ENCODE measurements at places on chromosomes 12 and 14.

DNA sequence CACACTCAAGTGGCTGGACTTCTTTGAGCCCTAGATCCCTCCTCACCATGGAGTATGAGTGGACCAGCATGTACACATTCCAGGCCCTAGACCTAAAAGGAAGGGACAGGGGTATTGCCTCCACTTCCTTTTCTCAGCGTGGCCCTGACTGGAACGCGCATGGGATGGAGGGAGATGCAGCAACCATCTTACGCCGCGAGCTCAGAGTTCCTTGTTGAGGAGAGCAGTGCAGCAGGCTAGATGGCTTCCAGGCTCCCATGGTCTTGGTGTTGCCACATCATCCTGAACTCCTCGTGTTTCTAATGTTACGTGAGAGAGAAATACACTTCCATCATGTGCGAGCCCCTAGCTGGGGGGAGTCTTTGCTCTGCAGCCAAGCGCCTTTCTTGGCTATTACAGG, 61.8 kb upstream of the DIO3 start:
- no peak for DNase-seq

- no peak for DNase-seq
Observed at GRCh38 chr14:49966971-49967630, 74.2 kb downstream of the ARF6 start.

DNA sequence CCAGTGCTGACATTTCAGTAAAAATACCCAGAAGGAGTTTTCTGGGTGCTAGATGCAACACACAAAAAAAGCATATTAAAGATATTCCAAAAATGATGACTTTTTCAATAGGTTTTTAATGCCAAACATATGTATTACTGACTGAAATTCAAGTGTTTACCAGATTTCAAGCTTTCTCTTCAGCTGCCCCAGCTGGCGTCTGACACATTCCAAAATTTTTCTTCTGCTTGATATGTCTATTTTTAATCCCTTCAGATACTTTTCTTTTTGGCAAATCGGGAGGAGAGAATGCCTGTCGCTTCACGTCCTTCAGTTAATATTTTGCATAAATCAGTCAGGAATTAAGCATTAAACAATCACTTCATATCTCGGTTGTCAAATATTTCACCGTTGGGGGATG, 7.1 kb upstream of the CCDC60 start:
- no peak for DNase-seq

DNA sequence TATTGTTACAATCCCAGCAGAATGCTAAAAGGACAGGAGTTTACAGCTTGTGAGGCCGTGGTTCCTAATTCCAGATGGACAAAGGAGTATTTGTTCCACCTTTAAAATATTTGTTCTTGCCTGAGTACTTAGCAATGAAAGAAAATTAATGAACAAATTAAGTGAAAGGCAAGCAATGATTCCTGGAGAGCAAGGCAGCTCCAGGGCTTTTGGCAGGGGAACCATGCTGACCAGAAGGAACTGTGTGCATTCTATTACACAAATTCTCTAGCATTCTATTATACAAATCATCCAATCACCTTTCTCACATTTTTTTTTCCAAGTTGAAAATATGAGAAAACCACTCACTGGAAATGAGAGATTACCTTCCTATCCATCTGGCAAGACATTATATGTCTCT, 1.8 kb upstream of the BMAL2 start:
- no peak for DNase-seq

DNA sequence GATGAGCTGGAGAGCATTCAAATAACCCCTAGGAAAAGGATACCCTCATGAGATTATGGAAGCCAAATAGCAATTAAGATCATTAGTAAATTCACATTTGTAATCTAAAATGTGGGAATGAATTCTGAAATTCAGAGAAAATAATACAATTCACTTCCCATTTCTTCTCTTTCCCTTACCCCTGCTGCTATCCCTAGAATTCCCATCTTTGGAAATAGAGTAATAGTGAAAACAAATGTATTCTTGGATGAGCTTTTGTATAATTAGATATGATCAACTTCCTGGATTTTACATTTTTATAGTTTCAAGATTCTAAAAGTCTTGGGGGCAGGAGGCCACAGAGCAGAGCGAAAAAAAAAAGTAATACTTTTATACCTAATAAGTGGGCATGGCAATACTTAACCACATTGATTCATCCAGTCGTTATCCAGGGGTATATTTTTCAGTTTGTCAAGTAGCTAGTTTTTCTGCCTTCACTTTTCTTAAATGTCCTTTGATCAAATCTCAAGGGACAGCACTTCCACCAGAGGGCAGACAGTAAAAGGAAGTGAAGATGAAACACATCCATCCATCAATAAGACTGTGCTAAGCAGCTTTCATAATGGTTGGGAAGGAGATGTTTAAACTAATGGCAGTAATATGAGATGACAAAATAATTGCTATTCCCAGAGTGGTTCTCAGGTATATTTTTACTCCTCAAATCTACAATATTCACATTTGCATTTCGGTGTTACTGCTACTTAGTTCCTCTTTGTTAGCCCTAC, 401.3 kb downstream of the DIO2 start:
- no peak for DNase-seq

DNA sequence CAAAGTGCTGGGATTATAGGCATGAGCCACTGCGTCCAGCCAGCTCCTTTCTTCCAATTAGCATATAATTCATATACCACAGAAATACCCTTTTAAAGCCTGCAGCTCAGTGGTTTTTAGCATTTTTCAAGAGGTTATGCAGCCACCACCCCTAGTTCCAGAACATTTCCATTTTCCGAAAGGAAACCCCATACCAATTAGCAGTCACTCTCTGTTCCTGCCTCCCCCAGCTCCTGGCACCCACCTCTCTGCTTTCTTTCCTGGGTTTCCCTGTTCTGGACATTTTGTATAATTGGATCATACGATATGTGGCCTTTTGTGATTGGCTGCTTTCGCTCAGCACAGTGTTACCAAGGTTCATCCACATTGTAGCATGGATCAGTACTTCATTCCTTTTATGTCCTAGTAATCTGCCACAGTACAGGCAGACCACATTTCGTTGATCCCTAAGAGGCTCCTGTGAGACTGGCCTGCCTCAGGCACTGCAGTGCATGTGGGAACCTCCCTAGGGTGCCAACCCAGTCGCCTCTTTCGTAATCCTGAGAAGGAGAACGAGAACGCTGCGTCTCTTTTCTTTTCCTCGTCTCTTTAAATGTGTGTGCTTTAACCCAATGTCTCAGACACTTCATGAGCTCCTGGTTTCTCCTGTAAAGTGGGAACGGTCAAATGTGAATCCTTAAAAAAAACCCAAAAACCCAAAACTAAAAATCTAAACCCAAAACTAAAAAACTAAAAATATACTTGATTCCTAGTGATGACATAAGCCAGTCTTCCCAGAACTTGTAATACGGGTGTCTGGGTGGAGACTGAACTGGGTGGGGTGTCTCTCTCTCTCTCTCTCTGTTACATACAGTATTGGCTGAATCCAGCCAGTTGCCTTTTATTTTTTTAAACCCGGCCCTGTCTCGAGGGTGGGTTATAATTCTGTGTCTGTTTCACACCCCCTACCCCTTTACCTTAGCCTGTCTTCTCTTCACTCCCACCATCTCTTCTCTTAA, 14.7 kb downstream of the AACS start:
- no peak for DNase-seq

GRCh38 chr14:31927348-31927832, 149.7 kb upstream of the ARHGAP5 start:
- DNase-seq: no peak

DNA sequence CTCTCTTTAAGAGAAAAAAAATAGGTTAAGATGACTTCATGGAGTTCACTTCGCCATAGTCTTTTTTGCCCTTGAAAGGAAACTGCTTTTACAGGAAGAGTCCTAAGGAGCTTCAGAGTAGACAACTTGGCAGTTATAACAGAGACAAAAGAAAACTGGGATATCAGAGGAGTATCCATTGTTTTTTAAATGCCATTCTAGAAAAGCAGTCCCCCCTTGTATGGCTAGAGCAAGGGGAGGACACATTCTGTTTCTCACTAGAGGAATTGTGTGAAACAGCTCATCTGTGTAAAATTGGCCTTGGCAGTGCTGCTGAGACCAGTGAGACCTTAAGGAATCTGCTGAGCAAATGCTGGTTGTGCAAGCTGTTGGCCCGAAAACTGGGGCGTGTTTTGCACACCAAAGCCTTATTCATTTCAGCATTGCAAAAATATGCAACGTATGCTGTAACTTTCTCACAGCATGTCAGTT, 128.0 kb downstream of the GPR135 start:
- no peak for DNase-seq

- no peak for DNase-seq
Observed at GRCh38 chr12:39956725-39957124, 149.2 kb downstream of the SLC2A13 start.

DNA sequence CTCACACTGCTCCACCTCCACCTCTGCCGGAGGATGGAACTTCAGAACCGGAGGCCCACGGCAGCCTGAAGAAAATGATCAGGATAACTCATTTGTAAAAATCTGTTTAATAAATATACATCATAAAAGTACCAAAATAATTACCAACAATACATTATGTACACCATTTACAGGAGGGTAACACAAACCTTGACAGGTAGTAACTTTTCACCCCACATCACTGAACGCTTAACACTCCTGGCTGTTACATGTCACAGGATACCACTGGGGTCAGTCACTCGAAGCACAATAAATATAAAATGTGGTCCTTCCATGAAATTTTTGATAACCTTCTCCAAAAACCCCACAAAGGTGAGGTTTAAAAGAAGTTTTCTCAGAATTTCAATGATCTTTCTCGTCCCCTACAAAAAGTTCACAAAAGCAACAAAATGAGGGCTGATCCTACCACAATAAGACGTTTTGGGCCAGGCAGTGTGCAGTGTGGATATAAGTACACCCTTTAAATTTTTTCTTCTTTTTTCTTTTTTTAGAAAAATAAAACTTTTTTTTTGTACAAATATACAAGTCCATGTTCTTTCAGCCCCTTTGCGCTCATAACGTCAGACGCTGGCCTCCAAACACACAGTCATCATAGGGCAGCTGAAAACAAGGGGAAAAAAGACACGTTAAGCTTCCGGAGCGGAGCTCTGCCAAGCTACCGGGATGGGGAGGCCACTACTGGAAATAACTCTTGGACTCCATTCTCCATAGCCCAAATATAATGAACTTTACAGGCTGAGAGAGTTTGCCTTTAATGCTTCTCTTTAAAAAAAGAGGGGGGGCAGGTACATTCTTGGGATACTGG, 2.9 kb downstream of the NFKBIA start:
- no peak for DNase-seq

DNA sequence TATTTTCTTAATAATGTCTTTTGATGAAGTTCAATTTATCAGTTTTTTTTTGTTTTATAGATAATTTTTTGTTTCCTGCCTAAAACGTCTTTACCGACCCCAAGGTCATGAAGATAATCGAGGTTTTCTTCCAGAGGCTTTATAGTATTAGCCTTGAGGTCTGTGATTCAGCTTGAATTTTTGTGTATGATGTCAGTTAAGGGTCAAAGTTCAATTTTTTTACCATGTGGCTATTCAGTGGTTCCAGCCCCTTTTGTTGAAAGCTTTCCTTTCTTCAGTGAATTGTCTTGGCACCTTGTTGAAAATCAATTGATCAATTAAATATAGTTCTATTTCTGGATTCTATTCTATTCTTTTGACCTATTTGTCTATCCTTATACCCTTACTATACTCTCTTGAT, 3.2 kb upstream of the MGST1 start:
- DNase-seq: no peak

DNA sequence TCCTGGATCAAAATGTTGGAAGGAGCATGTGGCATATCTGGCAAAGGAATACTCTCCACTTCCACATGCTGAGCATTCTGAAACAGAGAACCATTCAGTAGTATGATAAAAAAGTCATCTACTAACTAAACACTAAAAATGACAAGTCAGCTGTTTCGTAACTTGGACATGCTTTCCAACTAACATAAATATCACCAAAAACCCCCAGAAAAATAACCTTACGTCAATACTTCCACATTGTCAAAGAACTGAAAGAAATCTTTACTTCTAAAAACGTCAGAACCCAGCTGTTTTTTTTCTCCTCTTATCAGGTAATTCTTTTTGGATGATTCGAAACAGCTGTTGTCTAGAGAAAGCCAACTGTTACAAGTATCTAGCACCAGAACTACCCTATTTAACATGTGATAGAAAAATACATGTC, 8.2 kb downstream of the WBP11 start:
- no peak for DNase-seq

DNA sequence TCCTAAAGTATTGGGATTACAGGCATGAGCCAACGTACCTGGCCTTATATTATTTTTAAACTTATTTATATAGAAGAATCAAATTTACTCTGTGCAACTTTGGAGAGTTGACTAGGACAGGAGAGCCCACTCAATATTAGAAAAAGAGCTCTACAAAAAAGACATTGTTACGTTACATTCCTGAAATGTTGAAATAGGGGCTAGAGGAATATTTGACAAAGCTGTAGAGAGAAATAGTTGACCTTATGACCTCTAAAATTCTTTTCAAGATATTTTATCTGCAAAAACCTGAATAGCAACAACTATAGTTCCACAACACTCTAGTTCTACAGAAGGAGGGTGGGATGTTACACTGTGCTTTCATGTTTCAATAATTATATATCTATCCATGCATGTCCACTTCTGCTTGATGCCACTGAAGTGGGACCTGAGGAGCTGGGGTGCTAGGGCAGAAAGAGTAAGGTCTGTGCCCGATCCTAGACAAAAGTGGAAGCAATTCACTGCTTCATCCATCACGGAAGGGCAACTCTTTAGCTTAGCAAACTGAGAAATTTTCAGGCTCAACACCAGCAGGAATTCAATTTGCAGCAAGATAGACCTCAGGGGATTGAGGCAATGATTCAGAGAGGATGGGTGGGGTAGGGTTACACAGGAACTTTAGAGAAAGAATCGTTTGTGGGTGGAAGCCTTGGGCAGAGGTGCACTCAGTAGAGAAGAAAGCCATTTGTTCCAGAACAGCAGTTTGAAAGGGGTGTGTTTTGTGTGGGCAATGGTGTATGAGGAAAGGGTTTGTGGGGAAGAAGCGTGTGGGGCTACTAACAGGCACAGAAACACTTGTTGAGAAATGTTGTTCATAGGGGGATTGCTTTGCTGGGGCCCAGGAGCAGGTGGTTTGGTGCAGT, 16.0 kb upstream of the RNASE10 start:
- DNase-seq: no peak

- no peak for DNase-seq
Observed at GRCh38 chr12:106064721-106065021, 74.1 kb downstream of the NUAK1 start.

DNA sequence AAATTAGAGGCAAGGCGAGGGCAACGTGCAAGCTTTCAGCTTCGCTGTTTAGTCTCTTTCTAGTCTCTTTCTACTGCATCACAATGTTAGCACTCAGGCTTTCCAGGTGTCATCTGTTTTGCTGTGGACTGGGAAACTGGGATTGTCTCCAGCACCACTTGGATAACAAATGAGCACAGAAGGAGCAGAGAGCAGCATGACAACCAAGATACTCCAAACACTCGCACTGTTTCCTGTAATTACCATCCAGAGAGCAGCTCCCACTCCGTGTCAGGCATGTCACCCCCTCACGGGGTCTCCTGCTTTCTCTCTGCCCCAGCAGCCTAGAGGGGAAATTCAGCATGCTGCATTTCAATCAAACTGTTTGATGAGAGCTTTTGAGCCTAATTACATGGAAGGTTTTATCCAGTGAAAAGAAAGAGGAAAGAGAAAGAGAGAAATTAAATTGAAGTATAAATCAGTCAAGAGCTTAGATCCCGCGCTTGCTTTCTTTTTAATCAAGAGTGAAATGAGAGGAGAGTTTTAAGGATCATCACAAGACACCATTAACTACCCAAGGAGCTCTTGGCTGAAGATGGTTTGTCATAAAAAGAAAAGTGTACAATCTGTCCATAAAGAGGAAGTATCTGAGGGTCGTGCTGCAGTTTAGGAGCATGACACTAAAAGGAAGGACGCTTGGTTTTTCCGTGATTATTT, 917.7 kb downstream of the DIO2 start:
- DNase-seq: no peak

Data from stimulated activated CD8-positive, alpha-beta memory T cell treated with anti-CD3 and anti-CD28 coated beads, Interleukin-4, amount 100 ng/mL, for 1 hour (primary cell).